ENCODE measurements at places on chromosomes 11 and 22.

GRCh38 chr11:76265771-76266241 lies 59.5 kb upstream of the WNT11 start:
- DNase-seq: no peak

DNA sequence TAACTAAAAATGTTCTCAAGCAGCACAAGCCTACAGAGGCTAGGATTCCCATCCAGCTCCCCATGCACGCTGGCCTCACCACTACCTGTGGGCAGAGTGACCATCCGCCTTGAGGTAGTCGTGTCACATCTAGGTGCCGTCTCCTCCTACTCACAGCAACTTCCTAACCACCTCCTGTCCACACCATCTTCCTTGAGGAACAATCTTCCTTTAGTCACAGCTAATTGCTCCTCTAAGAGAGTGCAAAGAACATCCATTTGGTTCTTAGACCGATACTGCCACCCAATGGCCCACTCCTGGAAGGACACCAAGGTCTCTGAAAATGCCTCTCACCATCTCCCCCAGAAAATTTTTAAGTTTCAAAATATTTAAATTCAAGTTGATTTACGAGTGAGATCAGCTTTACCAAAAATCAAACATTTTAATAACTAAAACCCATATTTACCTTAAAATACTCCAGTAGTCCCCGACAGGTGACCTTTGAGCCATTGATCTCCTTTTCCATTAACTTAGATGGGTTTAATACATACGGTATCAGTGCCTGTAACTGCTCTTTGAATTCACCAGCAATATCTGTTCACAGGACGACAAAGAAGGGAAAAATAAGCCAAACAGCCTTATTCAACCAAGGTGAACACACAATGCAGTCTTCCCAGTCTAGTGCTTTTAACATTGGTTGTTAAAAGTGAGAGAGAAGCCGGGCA lies 21.7 kb upstream of the PLAAT3 start:
- peak; percentile 78 for DNase-seq

GRCh38 chr22:46588279-46589140 lies 31.7 kb upstream of the GRAMD4 start:
- no peak for DNase-seq

GRCh38 chr22:45718391-45718790 lies 46.8 kb downstream of the ATXN10 start:
- DNase-seq: no peak

DNA sequence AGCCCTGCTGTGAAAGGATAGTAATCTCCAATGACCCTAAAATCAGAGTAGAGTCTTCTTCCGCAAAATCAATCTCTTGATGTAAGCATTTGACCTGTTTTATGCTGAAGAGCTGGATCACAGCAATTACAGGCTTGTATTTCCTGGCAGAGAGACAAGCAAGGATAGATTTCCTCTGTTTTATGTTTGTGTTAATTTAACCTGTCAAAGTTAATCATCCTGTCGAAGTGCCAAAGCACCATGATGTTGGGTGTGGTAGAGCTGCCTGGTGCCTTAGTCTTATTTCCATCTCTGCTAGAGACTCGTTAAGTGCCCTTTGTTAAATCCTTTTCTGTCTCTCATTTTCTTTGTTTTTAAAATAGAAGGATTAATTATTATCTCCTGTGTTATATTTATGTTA lies 248.1 kb downstream of the CNTN5 start:
- no peak for DNase-seq

DNA sequence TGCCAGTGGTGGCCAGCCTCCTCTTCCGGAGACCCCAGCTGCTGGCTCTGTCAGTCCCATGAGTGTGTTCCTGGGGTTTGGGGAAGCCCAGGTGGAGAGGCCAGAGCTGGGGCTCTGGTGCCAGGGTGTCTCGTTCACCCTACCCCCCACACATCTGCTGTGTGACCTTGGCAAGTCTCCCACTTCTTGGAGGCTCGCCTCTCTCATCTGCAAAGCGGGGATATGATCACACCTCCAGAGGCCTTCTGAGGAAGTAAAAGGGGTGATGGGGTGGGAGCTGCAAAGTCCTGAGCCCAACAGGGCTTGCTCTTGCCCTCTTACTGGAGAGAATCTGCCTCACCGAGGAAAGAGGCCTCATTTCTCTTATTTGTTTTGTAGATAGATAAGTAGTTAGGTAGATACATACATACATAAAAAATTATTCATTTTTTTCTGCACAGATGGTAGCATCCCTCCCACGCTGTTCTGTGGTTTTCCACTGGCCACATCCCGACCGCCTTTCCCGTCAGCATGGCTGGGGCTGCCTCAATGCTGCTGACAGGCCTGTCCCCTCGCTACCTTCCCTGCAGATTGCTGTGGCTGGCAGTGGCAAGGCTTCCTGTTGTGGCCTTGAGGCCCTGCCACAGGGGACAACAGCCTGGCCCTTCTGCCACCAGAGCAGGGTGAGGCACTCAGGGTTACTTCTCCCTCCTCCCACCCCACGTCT lies 23.9 kb downstream of the MYO7A start:
- no peak for DNase-seq

DNA sequence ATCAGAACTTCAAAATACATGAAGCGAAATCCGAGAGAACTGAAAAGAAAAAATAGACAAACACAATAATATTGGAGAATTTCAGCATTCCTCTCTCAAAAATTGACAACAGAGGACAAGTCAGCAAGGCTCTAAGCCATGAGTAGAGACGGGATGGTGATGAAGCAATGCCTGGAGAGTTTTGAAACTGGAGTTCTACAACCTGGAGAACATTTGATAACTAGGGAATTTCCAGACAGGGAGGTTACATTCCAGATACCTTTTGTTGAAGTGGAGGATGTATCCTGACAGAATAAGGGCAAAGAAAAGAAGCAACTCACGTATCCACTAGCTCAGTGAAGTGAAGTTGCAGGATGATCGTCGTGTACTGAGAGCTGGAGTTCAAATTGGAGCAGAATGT lies 291.4 kb downstream of the CTTN start:
- no peak for DNase-seq

DNA sequence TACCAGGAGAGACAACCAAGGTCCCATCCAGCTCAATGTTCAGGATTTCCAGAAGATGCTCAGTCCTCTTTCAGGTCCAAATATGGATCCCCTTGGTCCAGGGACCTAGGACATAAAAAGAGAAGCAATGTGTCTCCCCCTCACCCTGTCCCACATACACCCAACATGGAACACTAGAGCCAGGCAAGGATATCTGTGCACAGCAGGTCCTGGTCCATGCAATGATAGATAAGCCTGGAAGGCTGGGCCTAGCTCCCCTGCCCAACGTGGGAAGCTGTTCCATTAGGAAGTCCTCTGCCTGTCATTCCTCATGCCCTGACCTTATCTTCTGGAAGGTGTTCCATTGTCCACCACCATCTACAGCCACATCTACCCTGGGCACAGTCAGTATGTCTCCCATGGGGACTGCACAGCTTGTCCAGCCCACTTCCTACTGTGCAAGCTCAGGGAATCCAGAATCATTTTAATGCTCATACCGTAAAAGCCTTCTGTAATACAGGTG lies 1434.8 kb downstream of the TBC1D22A start:
- no peak for DNase-seq

DNA sequence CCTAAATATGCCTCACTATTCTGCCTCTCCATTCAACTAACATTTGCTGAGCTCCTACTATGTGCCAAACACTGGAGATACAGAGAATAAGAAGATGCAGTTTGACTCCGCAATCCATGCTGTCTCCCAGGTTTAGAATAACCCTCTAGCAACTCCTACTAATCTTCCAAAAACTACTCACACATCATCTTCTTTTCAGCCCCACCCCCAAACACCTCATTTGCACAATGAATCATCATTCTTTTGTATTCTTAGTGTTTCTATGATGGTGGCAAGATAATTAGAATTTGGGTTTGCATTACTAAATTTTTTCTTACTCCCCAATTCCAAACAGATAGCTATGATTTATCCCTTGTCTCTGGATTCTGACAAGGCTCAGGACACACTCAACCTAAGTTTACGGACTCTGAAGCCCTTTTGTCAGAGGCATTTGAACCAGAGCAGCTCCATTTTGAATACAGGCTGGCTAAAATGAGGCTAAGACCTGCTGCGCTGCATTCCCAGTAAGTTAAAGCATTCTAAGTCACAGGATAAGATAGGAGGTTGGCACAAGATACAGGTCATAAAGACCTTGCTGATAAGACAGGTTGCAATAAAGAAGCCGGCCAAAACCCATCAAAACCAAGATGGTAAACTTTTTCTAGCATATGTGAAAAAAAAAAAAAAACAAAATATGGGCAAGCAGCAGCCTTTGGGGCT lies 1038.9 kb downstream of the DLG2 start:
- DNase-seq: no peak

- no peak for DNase-seq
Measured at GRCh38 chr11:102850973-102851745, 7.8 kb upstream of the MMP3 start.

- no peak for DNase-seq
Measured at GRCh38 chr22:20036535-20037392, 15.9 kb downstream of the TANGO2 start.

GRCh38 chr11:40290171-40290631 lies 1169.3 kb downstream of the LRRC4C start:
- no peak for DNase-seq

- no peak for DNase-seq
Measured at GRCh38 chr11:12483604-12484003, 106.2 kb downstream of the PARVA start.

- no peak for DNase-seq
Measured at GRCh38 chr11:48066881-48067800, 86.8 kb downstream of the PTPRJ start.

- DNase-seq: no peak
Measured at GRCh38 chr22:35328472-35328885, 28.8 kb downstream of the TOM1 start.

DNA sequence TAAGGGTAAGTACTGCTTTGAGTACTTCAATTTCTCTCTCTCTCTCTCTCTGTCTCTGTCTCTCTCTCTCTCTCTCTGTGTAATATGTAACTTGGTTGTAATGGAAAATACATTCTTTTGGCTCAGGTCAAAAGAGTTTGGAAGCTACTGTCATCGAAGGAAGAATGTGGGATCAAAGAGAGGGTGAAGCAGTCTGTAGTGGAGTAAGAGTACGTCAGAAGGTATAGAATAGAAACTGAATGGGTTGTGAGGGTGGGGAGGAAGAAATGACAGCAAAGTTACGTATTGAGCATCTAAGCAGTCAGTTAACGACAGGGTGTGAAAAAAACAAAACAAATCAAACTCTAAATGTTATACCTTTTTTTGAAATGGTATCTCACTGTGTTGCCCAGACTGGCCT lies 10.0 kb downstream of the NCAM1 start:
- DNase-seq: no peak

GRCh38 chr11:46947399-46948077 lies 11.0 kb downstream of the CSTPP1 start:
- DNase-seq: no peak
